Fibroblast of the conjunctiva (primary cell): ENCODE measurements at places on chromosomes 2 and 18.
A peak's percentile ranks its signal among the peaks of the same experiment; 100 is the strongest.

GRCh38 chr18:44541781-44542180, 138.9 kb upstream of the SETBP1 start:
- DNase-seq = no peak

DNA sequence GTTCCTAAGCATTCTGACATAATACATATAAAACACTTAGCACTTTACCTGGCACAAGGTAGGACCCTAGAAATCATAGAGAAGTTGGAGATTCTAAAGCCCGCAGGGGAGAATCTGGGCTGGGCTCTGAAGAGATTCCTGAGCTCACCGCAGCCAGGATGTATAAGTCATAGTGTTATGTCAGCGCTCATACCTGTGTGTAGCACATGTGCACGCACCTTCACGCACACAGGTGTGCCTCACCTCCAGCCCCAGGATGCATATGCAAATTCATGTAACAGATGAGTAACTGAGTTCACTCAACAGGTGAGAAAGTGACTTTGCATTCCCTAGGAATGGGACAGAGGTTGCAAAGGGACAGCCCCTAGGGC, 7.9 kb upstream of the SDC1 start:
- DNase-seq = no peak

- no peak for DNase-seq
These were observed 76.1 kb upstream of the NOSTRIN start for GRCh38 chr2:168726375-168726774.

DNA sequence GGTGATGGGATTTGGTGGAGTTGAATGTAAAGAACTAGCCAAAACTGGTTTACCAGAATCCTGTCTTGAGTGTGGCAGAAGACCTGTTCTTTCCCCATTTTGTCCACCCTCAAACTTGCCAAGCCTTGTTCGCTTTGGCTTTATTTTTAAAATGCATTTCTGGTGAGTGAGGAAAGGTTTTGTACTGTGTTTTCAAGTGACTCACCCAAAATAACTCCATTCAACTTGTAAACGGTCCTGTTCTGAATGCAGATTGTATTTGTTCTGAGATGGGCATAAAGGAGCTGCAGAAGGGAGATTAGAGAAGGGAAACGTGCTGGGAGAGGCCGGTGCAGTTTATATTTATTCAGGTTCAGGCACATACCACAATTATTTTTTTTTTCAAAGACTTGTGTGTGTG, 5.3 kb upstream of the ITPRID2 start:
- DNase-seq = no peak

- DNase-seq = no peak
These were observed 153.6 kb downstream of the TRABD2A start for GRCh38 chr2:84727315-84727714.

GRCh38 chr2:239688122-239688681, 287.4 kb upstream of the HDAC4 start:
- no peak for DNase-seq

GRCh38 chr18:75067996-75068645, 140.8 kb downstream of the PTGR3 start:
- DNase-seq = no peak

- DNase-seq = no peak
These were observed 88.7 kb downstream of the THADA start for GRCh38 chr2:43507137-43507536.

DNA sequence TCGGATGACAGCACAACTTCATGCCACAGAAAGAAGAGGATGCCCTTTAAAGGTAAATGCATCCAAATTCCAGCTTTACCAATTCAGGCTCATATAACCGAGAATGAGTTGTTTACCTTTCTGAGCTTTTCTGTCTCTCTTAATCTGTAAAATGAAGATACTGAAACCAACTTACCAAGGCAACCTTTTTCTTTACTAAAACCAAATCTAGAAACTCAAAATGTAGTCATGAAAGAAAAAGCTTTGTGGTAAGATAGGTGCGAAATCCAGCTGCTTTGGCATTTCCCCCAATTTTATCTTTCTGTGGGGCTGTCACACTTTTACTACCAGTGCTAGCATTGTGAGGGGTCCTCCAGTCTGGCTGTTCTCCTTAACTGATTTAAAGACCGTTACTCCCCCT, 240.4 kb downstream of the IKZF2 start:
- no peak for DNase-seq

DNA sequence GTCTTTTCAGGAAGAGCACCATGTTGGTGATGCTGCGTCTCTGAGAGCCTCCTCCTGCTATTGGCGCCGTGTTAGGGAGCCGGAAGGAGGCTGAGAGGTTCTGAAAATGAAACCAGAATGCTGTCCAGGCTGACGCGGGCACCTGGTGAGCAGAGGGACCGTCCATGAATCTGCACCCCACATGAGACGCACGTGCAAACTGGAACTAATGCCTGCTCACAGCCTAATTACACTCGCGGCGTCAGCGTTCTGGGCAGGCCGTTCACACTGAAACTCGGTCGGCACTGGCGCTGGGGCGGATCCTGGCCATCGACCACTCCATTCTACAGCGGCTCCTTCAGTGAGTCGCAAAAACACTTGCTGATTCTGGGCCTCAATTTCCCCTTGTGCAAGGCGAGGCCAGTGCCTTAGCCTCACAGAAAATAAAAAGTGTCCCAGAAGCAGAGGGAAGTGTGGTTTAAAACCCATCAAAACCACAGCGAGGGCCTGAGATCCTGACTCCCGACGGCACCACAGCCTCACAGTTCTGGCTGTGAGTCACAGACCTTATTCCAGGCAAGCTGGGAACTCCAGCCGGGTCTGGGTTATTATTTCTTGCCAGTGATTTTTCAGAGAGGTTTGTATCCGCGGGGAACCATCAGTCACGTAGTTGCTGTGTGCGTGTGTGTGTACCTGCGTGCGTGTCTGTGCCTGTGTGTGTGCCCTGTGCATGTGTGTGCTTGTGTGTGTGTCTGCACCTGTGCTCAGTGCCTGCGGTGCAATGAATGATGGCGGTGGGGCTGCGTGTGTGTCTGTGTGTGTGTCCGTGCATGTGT, 49.1 kb upstream of the CTDP1 start:
- no peak for DNase-seq

GRCh38 chr2:28362991-28363521, 29.6 kb upstream of the FOSL2 start:
- DNase-seq = no peak

- DNase-seq = peak; percentile 79
These were observed 725 bp upstream of the ANKRD53 start for GRCh38 chr2:70977605-70978205.

DNA sequence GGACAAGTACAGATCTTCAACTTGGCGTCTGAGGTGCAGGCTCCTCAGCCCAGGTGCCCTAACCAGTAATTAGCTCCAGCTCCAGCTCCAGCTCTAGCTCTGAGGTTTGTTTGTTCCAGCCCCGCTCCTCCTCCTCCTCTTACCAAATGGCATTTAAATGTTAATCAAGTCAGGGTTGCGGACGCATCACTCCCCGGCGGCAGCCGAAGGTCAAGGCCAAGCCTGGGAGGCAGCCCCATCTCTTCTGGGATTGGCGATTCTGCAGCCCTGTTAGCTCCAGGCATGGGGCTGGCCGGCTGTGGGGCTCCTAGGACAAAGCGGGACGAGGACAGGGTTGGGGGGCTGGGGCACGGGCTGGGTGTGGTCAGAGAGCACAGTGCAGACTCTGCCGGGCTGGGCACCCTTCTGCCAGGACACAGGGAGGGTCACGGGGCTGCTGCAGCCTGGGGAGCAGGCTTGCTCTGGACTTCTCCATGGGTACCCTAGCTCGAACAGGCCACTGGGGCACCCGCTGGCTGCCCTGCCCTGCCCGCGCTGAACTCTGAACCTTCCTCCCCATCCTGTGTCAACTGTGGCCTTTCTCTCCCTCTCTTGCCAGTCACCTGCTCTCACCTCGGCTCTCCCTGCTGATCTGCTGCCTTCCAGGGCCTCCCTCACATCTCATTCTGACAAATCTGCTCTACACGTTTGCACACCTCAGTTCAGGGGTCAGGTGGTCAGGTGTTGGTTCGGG, 203.3 kb downstream of the CELF4 start:
- no peak for DNase-seq

GRCh38 chr2:196473617-196474016, 165.9 kb upstream of the CCDC150 start:
- no peak for DNase-seq
